ENCODE measurements at places on chromosomes 3 and 15. TPM values are rescaled to one million over a fixed set of nuclear protein-coding genes. Genes with fewer than 3 reads are reported as not detected.

The SSR3 gene
- 135 TPM for total RNA-seq

The GOLGA8T gene
- total RNA-seq = not detected

The GOLGA6B gene
- not detected for total RNA-seq

The B3GALNT1 gene
- 20.9 TPM for total RNA-seq

The ZNF774 gene
- 9.5 TPM for total RNA-seq

The EPHA3 gene
- 0.17 TPM for total RNA-seq

The IL16 gene
- 0.38 TPM for total RNA-seq

The SNAP23 gene
- total RNA-seq = 57.4 TPM

The CCDC39 gene
- total RNA-seq = 0.22 TPM

The MELTF gene
- total RNA-seq = 5.0 TPM

The GOLGA6L4 gene
- 11.7 TPM for total RNA-seq

The PATL2 gene
- not detected for total RNA-seq

GRCh38 chr3:194140520-194141414 is 4.8 kb downstream of the HES1 start:
- H3K36me3 ChIP-seq = peaks cover 19% of the 10 kb centered on the region
- H3K27ac ChIP-seq = peak overlapping the region; percentile 67
- no peaks in the 10 kb centered on the region for H3K27me3 ChIP-seq
- H3K4me1 ChIP-seq = peaks cover 36% of the 10 kb centered on the region

GRCh38 chr15:88398011-88398410 is 69.2 kb downstream of the MRPL46 start:
- no peak for DNase-seq
- peaks cover 1% of the 10 kb centered on the region for H3K4me1 ChIP-seq
- no peak overlapping the region for H3K4me3 ChIP-seq
- no peak overlapping the region for H3K27ac ChIP-seq

DNA sequence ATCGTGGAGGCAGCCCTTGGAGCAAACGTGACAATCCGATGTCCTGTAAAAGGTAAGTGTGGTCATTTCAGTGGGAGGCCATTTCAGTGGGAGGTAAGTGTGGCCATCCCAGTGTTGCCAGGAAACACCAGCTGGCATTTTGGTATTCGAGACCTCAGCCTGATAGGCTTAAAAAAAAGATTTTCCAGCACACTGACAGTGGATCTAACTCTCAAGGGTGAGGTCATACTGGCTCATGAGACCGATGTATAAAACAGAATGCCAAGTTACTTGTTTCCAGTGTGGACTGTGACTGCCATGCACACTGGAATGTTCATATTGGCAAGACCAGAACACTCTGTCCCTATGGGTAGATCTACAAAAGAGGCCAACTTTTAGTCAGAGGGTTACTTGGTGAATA is 244.4 kb upstream of the GOLGA6L4 start:
- DNase-seq = no peak
- H3K27me3 ChIP-seq = peaks cover 4% of the 10 kb centered on the region
- H3K4me3 ChIP-seq = no peak overlapping the region
- no peak overlapping the region for H3K27ac ChIP-seq

DNA sequence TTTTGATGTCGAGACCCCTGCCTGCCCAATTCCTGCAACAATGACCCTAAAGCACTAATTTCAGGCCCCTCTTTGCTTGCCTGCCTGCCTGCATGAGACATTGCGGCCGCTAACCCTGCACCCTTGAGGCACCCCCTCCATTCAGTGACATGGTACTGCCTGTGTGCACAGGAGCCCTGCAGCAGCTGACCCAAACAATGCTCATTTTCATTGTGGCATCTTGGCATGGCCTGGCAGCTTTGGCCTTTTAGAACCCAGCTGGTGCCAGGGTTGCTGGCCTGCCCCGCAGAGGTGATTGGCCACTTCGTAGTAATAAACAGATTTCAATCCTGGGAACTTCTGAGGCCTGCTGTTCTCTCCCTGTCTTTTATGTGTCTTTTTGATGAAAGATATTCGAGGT is 33.8 kb downstream of the SLCO3A1 start:
- DNase-seq = no peak
- peaks cover 6% of the 10 kb centered on the region for H3K27me3 ChIP-seq
- no peak overlapping the region for H3K27ac ChIP-seq
- no peaks in the 10 kb centered on the region for H3K36me3 ChIP-seq

- no peak overlapping the region for H3K27ac ChIP-seq
- H3K36me3 ChIP-seq = no peaks in the 10 kb centered on the region
- peaks cover 8% of the 10 kb centered on the region for H3K27me3 ChIP-seq
- DNase-seq = no peak
Measured at GRCh38 chr15:74609938-74610301, 5.7 kb upstream of the CLK3 start.

DNA sequence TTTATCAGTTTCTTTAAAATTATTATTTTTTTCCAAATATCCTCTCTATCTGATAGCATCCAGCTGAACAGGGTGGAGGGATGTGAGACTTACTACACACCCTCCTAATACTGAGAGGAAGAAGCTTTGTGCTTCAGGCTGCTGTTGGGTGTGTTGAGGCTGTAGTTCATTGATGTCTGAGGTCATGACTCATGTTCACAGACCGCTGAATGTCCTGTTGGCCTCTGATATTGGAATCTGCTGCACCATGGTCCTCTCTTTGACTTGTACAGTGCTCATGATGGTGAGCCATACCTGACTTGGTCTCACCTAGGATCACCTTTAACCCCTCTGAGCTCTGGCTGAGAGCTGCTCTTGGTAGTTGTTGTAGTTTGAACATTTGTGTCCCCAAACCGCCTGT is 302.9 kb downstream of the SATB1 start:
- no peak overlapping the region for H3K4me3 ChIP-seq
- H3K27ac ChIP-seq = no peak overlapping the region
- DNase-seq = no peak
- no peaks in the 10 kb centered on the region for H3K27me3 ChIP-seq

DNA sequence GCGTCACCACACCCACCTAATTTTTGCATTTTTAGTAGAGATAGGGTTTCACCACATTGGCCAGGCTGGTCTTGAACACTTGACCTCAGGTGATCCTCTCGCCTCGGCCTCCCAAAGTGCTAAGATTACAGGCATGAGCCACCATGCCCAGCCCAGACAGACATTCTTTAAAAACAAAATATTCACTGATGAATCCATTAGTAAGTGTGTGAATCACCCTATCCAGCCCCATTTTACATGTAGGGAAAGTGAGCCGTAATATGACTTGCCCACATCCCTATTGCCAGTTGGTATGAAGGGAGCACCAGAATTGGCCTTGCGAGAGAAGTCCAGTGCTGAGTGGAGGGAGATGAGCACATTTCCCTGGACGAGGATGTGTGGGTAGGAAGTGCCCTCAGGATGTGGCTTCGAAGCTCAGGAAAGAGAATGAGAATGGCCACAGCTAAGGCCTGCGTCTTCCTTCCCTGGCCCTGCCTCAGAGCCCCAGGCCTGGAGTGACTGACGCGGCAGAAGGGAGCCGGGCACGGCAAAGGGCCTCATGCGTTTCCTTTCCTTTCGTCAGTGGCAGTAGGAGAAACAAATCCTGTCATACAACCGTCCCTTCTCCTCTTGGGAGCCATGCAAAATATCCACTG is 28.3 kb upstream of the ETV5 start:
- H3K4me3 ChIP-seq = no peak overlapping the region
- peaks cover 2% of the 10 kb centered on the region for H3K27me3 ChIP-seq
- no peak for DNase-seq
- no peak overlapping the region for H3K27ac ChIP-seq
- no peaks in the 10 kb centered on the region for H3K36me3 ChIP-seq

- peaks cover 7% of the 10 kb centered on the region for H3K27me3 ChIP-seq
- no peak for DNase-seq
- no peak overlapping the region for H3K27ac ChIP-seq
- no peaks in the 10 kb centered on the region for H3K36me3 ChIP-seq
- peaks cover 11% of the 10 kb centered on the region for H3K4me1 ChIP-seq
Measured at GRCh38 chr15:91908391-91908790, 54.9 kb downstream of the SLCO3A1 start.

DNA sequence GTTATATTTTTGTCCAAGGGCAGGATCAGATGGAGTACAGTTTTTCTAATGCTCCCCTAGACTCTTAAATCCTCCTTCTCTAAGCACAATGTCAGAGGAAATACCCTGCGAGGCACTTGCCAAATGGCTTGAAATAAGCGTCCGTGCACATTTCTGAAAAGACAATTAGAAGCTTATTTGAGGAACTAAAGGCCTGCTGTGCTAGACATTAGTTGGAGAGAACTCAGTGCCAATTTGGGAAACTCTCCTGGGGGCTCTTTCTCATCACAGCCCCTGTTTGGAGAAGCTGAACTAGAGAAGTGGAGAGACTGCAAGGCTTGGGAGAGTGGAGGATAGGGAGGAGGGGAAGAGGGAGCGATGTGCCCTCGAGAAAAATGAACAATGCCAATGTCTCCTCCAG is 247.6 kb upstream of the C2CD4B start:
- no peaks in the 10 kb centered on the region for H3K27me3 ChIP-seq
- no peak overlapping the region for H3K4me3 ChIP-seq
- no peaks in the 10 kb centered on the region for H3K36me3 ChIP-seq
- no peak overlapping the region for H3K27ac ChIP-seq
- no peak for DNase-seq

- H3K4me3 ChIP-seq = no peak overlapping the region
- H3K27ac ChIP-seq = no peak overlapping the region
- H3K27me3 ChIP-seq = no peaks in the 10 kb centered on the region
- peaks cover 19% of the 10 kb centered on the region for H3K4me1 ChIP-seq
- no peak for DNase-seq
- H3K36me3 ChIP-seq = peaks cover 33% of the 10 kb centered on the region
Measured at GRCh38 chr3:128103136-128103676, 20.4 kb downstream of the RUVBL1 start.

DNA sequence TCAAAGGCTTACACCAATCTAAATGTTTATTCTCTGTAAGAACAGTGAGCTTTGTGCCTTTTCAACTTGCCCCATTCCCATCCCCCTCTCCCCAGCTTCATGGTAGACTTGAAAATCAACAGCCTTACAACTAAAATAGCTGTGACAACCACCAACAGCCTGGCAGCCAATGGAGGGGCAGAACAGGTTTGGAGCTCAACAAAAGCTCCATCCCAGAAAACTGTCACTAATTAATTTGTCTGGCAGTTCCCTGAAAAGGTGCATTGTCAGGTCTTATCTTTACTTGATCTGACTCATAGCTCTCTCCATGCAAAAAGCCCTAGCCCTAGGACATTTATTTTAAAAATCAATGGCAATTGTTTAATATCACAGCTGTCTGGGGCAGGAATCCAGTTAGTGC is 22.6 kb downstream of the MTHFS start:
- H3K27ac ChIP-seq = peak overlapping the region; percentile 3
- DNase-seq = no peak
- H3K4me3 ChIP-seq = no peak overlapping the region
- H3K27me3 ChIP-seq = no peaks in the 10 kb centered on the region

GRCh38 chr3:58324391-58325390 is 8.0 kb upstream of the PXK start:
- DNase-seq = no peak
- peaks cover 5% of the 10 kb centered on the region for H3K36me3 ChIP-seq
- peaks cover 2% of the 10 kb centered on the region for H3K27me3 ChIP-seq
- no peak overlapping the region for H3K27ac ChIP-seq
- peaks cover 29% of the 10 kb centered on the region for H3K4me1 ChIP-seq

DNA sequence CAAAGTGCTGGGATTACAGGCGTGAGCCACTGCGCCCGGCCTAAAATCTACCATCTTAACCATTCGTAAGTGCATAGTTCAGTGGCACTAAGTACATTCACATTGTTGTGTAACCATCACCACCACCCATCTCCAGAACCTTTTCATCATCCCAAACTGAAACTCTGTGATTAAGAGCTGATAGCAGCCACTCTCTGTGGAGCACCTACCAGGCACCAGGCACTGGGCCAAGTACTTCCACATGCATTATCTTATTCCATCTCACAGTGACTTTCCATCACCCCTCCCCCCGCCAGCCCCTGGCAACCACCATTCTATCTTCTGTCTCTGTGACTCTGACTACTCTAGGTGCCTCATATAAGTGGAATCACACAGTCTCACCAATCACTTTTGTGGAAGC is 2.3 kb upstream of the INSYN1 start:
- H3K4me3 ChIP-seq = no peak overlapping the region
- H3K27me3 ChIP-seq = peaks cover 40% of the 10 kb centered on the region
- no peaks in the 10 kb centered on the region for H3K36me3 ChIP-seq
- no peak overlapping the region for H3K27ac ChIP-seq
- no peak for DNase-seq

DNA sequence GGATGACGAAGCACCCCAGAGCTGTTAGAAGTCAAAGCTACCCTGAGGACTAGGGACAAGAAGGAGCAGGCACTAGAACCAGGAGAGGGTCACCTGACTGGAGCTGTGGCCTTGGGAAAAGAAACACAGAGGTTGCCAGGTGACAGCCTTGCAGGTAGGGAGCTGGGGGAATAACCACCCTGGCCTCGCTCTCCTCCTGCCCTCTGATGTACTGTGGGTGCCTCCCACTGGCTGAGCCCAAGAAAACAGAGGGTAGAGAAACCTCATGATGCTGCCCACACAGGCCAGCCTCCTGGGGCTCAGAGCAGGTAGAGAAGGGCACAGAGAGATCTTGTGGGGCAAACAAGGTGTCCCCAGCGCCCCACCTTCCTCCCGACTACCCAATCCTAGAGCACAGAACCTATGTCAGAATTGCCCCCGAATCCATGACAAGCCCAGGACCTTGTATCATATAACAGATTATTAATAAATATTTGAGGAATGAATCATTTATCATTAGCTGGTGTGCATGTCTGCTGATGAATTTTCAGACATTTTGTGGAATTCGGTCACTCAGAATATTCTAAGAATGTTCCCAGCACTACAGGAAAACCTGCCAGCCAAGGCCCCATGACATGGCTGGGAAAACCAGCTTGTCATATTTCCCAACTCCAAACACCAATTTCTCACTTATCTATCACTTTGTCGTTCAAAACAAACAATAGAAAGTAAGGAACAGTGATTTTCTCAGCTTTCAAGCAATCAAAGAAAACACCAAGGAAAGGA is 59.8 kb upstream of the MEX3B start:
- peaks cover 8% of the 10 kb centered on the region for H3K27me3 ChIP-seq
- no peak overlapping the region for H3K4me3 ChIP-seq
- peak overlapping the region; percentile 47 for H3K27ac ChIP-seq
- DNase-seq = no peak
- H3K4me1 ChIP-seq = peaks cover 2% of the 10 kb centered on the region

GRCh38 chr15:43226436-43227305 is 5.9 kb upstream of the EPB42 start:
- H3K27me3 ChIP-seq = peaks cover 11% of the 10 kb centered on the region
- no peak overlapping the region for H3K4me3 ChIP-seq
- H3K4me1 ChIP-seq = no peaks in the 10 kb centered on the region
- H3K27ac ChIP-seq = no peak overlapping the region
- no peak for DNase-seq

- no peak overlapping the region for H3K27ac ChIP-seq
- no peak overlapping the region for H3K4me3 ChIP-seq
- peaks cover 4% of the 10 kb centered on the region for H3K4me1 ChIP-seq
- H3K36me3 ChIP-seq = no peaks in the 10 kb centered on the region
- H3K27me3 ChIP-seq = no peaks in the 10 kb centered on the region
Measured at GRCh38 chr3:20503394-20504082, 317.5 kb upstream of the SGO1 start.

- no peak overlapping the region for H3K27ac ChIP-seq
- no peak for DNase-seq
- no peaks in the 10 kb centered on the region for H3K27me3 ChIP-seq
- no peak overlapping the region for H3K4me3 ChIP-seq
- peaks cover 7% of the 10 kb centered on the region for H3K36me3 ChIP-seq
- H3K4me1 ChIP-seq = peaks cover 7% of the 10 kb centered on the region
Measured at GRCh38 chr3:169999433-169999832, 32.8 kb downstream of the SEC62 start.
